ENCODE measurements at places on chromosomes 4 and X.
A peak's percentile ranks its signal among the peaks of the same experiment; 100 is the strongest.

DNA sequence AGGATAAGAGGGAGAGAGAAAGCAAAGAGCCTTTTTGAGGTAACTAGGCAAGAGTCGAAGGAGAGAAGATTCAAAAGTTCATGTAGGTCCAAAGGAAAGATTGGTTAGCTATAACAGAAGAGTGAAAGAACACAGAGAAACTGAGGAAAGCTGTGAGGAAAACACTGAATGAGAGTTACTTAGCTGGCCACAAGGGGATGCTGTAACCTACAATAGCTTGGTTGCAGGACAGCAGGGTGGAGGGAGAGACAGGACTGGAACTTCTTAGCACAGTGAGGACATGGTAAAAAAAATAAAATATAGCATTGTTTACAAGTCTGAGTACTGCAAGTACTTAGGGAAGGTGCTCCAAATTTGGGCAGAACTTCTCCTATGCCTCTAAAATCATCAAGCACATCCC is 48.3 kb downstream of the RAI2 start:
- no peak for DNase-seq

DNA sequence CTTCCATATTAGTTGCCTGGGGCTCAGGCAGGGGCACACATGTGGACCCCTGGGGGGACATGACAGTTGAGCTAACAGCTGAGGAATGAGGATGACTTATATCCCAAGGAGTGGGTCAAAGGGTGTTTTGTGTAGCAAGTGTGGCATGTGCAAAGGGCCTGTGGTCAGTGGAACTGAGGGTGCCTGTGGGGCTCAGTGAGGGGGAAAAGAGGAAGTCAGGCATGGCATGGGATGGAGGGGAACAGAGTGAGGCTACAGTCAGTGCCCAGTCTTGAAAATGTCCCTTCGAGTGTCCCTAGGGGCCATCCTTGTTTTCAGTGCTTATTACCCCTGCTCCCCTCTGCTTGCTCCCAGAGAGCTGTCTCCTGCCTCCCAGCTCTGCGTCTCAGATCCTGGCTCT is 64.3 kb upstream of the CD99 start:
- no peak for DNase-seq

- DNase-seq: no peak
Observed at GRCh38 chr4:106628586-106629267, 260.1 kb upstream of the GIMD1 start.

DNA sequence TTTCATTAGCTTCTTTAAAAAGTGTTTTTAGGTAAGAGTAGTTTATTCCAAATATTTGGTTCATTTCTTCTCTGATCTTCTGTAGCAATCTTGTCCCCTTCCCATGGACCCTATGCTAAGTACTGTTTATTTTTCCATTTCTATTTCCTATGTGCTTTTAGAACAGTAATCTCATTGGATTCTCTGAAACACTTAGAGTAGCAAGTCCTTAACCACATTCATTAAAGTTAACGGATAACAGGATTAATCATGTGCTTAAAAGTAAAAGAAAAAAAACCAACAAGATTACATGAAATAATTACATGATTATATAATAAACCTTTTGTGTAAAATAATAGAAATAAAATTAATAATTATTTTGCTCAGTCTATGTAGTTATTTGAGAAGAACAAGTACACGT is 929.7 kb downstream of the C4orf33 start:
- no peak for DNase-seq

DNA sequence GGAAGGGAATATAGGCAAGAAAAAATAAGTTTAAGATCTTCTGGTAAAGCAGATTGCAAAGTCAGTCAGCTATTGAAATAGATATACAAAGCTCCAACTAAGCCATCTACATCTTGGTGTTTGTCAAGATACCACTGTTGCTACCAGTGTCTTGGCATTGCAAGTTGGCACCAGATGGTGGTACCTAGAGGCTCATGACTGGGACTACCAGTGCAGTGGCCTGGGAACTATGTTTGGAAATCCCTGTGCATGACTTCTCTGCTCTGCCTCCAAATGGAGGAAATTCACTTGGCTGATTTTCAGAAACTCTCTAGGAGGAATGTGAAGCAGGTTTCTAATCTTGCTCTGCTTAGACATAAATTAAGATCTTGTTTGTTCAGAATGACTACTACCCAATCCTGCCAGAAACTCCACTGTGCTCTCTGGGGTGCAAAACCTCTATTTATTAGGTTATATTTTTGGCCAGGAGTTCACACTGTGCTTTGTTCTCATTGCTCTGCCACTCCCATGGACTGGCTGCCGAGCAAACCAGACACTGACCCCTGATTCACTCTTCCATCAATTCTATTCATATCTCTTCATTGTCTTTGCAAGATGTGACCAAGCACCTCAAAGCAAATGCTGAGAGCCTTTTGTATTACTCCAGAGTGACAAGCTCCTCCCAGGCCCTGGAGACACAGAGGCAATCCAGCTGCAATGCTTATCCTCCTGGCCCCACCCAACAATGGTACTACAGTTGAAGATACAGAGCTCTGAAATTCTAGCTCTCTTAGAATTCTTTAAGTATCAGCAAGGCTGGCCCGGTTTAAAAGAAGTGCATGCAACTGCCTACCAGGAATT is 272.3 kb upstream of the FGF16 start:
- no peak for DNase-seq

GRCh38 chrX:84907324-84907968 is 96.2 kb upstream of the APOOL start:
- no peak for DNase-seq

DNA sequence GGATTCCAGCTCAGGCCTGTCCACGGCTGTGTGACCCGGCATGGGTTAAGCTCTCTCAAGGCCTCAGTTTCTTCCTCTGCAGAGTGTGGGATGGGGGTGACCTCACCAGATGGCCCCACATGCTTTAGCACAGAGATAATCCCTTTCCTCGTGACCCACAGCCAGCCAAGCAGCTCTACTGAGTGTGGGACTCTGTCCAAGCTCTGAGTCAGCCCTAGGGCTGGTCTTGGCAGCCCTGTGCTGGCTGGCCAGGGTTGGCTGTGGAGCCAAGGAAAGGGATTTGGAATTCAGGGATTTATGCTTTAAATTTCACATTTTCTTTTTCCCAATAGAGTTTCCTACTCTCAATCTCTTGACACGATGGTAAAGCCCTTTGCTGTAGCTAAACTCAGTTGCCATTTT is 19.7 kb upstream of the SPON2 start:
- DNase-seq: peak; percentile 76

DNA sequence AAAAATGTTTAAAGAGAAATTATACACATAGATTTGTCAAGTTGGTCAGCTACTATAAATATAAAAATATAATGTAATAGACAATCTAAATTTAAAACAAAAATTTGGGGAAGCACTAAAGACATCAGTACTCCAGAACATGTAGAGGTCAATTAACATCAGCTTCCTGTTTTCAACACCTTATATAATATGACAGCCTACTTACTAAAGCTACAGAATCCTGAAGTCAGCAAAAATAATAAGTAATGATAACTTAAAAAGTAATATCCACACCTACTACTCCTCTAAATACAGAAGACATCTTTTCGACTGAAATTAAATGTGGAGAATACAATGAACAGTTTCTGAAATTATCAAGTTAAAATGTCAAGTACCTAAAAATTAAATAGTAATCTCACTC is 118.6 kb downstream of the LRBA start:
- no peak for DNase-seq

- no peak for DNase-seq
Observed at GRCh38 chr4:150133605-150134004, 55.4 kb downstream of the DCLK2 start.

DNA sequence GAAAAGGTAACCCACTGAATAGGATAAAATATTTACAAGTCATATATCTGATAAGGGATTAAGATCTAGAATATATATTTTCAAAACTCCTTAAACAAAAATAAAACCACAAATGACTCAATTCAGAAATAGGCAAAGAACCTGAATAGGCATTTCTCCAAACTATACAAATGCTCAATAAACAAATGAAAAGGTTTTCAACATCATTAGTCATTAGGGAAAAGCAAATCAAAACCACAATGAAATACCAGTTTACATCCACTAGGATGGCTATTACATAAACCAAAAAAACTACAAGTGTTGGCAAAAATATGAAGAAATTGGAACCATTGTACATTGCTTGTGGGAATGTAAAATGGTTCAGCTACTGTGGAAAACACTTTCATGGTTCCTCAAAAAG is 167.0 kb upstream of the GALNT7 start:
- DNase-seq: no peak

- no peak for DNase-seq
Observed at GRCh38 chrX:100417681-100418080, 7.6 kb upstream of the PCDH19 start.

DNA sequence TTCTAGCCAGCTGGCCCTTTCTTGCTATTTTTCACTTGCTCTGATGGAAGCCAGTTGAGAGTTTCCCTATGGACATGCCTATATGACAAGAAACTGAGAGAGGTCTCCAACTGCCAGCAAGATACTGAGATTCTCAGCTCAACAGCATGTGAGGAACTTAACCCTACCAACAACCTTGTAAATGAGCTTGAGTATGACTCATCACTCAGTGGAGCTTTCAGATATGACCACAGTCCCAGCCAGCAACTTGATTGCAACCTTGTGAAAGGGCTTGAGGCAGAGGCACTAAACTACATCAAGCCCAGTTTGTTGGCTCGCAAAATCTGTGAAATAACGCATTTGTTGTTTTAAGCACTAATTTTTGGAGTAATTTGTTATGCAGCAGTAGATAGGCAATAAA is 175.8 kb downstream of the COMMD8 start:
- no peak for DNase-seq

DNA sequence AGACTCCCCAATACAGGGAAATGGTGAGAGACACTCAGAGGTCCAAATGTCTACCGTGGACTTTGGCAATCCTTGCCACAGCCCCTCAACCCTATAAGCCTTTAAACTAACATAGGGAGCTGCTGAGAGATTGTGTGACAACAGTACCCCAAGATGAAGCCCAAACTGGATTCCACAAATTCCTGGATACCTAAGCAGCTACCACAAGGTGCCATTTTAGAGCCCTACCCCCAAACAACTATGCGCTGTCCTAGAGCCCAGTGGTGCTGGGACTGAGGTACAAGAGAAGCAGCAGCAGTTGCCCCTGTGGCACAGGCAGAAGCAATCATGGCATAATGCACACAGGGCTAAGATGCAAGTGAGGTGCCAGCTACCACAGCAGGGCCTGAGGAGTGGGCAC is 2.7 kb upstream of the TMPRSS11F start:
- no peak for DNase-seq

DNA sequence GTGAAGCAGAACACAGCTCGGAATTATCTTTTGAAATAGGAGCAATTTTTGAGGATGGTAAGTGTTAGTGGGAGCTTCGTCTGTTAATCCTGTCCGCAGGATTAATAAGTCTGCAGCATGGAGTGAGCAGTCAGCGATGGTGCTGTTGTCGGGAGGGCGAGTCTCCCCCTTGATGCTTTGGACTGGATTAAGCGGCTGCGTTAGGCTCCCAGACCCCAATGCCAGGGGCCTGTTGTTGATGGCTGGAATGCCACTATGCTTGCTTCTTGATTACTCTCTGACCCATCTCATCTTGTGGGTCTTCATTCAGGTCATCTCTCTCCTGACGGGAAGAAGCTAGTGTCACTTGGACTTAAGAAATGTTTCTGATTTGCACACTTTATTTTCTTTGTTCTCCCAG is 332.6 kb downstream of the ARHGAP10 start:
- DNase-seq: no peak

GRCh38 chrX:124476562-124476961 is 130.2 kb downstream of the SH2D1A start:
- DNase-seq: no peak

GRCh38 chrX:19225909-19226308 is 103.6 kb upstream of the ADGRG2 start:
- no peak for DNase-seq

DNA sequence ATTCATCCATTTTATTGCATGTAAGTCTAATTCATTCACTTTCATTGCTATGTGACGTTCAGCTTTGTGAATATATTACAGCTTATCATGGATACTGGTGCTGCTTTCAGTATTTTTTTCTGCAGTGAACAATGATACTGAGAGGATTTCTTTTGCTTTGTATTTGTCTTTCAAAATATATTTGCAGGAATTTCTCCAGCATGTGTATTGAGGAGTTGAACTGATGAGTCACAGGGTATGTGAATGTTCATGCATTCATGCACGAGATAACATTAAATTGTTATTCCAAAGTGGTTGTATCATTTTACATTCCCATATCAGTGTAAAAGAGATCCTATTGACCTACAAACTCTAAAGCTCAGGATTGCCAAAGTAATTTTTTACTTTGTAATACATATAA is 283.8 kb upstream of the ARSJ start:
- no peak for DNase-seq

DNA sequence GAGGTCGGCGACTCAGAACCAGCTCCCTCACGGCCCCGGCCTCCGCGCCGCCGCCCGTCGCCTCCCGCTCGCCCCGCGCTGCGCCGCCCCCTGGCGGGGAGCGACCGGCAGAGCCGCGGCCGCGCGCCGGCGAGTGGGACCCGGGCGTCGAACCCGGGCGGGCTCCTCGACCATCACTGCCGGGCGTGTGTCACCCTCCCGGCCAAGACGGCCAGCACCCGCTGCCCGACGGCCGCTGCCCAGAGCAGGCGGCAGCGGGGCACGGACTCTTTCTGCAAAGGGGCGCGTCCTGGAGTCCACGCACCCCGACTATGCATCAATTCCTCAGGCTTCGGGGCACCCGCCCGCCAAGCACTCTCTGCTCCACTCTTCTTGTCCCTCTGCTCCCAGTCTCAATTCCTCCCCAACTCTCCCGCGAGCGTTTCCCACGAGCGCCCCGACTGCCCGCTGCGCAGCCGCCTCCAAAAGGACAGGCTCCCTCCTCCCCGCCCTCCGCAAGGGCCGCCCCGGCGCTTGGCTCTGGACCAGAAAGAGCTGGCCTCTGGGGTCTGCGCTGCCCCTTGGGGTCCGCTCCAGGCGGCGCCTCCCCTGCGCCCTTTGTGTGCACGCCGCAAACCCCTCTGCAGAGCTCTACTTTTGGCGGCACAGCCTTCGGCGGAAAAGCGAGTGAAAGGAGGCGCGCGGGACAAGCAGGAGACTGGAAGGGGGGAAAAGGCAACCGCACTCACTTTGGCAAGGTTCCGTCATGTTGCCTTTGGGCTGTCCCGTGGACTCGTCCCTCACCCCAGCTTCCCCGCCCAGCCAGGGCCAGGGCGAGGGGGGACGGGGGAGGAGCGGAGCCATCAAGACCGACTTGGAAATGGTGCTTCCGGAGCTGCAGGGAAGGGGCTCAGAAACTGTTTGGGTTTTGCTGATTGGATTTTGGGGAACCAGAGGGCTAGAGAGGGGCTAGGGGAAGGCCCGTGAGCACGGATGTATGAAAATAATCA is 1.0 kb downstream of the PDE5A start:
- DNase-seq: no peak

DNA sequence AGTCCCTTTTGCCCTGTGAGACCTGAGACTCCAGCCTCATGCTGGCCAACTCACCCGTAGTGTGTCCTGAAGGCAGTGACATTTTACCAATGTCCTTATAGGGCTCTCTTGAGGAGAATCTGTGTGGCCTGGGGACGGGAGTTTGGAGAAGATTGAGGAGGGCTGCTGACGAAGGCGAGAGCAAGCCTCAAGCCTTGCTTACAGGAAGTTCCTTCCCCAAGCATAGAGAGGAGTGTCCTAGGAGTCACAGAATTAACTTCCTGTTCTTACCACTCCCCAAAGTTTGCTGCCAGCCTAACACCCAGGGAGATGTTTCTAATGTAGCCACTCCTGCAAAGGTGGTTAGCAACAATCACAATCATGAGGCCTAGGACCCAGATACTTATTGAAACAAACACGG is at the start of gene NXF3:
TSS of gene NXF3 (minus strand) at position 202 of the 400 bp plus-strand sequence. CDS start at position 82, 120 bp downstream.
- no peak for DNase-seq

- DNase-seq: no peak
Observed at GRCh38 chr4:38872620-38873019, 5.0 kb downstream of the FAM114A1 start.

GRCh38 chr4:108774809-108775530 is 12.1 kb upstream of the ETNPPL start:
- DNase-seq: peak; percentile 10

- no peak for DNase-seq
Observed at GRCh38 chrX:2262668-2263055, 238.1 kb downstream of the DHRSX start.
